ENCODE measurements at places on chromosomes 3 and 15.

- no peak for DNase-seq
Measured at GRCh38 chr3:116165135-116165534, 280.2 kb downstream of the LSAMP start.

GRCh38 chr3:186609247-186609868 lies 3.5 kb upstream of the AHSG start:
- DNase-seq = no peak

GRCh38 chr3:187679638-187680396 lies 9.6 kb upstream of the SST start:
- DNase-seq = peak; percentile 8

- DNase-seq = no peak
Measured at GRCh38 chr3:72340476-72341379, 507.5 kb downstream of the SHQ1 start.

GRCh38 chr3:141305436-141305835 lies 62.9 kb upstream of the ZBTB38 start:
- DNase-seq = no peak

Data from bone marrow (tissue), 2 donors.